CD4-positive, alpha-beta T cell treated with Interleukin-4 for 1 hour (primary cell): ENCODE measurements at places on chromosomes 11 and 22.

DNA sequence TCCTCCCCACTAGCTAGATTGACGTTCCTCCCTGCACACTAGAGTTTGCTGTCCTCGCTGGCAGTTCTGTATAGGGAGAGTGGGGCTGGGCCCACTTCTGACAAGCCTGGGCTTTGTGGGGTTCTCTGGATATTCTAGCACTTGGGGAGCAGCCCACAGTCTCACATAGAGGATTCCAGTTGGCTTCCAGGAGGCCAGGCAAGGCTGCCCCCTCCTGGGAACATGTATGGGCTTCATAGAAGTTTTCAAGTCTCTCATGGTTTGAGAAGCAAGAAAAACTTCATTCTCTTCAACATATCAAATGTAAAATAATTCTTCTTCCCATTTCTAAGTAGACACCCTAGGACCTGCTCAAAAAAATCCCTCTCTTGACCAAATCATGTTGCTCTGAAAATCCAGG, 87.5 kb downstream of the NAV2 start:
- DNase-seq: no peak

DNA sequence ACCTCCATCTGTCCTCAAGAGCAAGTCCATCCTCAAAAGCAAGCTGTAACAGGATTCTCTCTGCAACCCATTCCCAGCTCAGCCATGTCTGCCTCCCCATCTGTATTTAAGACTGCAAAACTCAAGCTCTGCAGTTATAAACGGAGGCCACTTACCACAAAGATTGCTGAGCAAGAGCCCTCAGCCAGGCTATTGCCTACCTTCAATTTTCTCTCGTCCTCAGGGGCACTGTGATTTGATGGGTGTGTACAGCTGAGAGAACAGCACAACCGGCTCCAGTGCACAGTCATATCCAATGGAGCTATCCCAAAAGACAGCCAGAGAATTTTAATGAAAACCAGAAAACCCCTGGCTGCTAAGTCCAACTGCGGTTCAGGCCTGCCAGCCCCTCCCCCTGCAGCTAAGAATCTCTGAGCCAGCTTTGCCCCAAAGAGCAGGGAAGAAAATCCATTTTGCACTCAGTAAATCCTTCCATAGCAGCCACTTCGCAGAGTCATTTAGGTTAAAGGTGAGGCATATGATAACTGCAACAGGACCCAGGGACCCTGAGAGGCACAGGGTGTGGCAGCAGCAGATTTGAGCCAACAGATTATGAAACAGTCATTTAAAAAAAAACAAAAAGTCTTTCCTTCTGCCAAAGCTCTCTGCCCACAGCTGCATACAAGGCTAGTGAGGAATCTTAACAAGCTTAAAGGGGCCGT, 37.6 kb downstream of the RAB30 start:
- DNase-seq: no peak

DNA sequence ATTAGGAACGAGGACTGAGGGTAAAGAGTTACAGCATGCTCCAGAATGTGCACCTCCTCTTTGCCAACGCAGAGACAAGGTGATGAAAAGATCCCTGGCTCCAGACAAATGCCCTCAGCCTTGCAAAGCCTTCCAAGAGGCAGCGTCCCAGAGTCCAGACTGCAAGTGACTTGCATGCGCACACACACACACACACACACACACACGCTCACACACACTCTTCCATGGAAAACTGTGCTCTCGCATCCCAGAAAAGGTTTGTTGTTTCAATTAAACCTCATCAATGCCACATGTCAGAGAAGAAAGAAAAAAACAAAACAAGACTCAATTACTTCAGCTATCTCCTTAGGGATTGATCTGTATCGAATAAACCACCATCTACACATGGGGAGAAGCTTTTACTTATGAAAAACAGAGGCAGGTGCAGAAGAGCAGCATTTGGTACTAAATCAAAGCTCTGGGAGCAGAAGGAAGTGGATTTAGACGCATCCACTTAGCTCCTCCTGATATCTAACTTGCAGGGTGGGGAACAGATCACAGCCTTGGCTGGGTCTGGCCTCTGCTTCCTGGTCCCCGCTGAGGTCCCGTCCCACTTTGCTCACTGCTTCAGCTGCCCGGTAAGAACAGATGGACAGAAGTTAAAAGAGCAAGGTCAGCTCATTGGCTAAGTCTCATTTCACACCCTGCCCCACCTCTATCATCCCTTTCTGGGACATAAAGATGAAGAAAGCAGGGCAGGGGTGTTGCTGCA, 249.8 kb upstream of the BLID start:
- no peak for DNase-seq

DNA sequence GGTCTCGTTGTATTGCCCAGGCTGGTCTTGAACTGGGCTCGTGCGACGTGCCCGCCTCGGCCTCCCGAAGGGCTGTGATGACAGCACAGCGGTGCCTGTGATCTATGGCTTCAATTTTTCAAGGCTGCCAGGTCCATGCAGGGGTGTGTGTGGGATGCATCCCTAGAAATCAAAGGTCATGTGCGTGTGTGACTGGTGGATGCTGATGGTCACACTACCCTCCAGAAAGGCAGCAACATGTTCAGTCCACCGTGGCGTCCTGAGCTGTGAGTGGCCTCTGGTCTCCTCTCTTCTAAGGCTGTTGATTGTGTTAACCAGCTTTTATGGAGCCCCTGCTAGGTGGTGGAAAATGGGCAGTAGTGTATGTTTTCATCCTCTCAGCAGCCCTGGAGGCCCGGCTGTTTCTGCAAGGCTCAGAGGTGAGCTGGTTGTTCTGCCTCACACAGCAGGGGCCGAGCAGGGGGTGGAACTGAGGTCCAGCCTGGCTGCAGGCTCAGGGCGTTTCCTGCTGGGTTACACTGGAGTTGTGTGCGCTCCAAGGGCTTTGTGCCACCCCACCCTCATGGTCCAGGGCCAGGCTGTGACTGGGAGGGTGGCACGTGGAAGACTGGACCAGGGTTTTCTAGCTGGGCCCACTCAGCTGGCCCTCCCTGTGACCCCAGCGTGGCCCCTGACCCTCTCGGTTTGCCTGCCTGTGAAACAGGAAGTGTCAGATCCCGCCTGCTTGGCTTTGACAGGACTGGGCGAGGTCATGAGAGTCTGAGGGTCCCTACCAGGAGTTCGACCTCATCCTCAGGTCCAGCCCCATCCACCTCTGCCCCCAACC, 7.7 kb downstream of the BIK start:
- DNase-seq: no peak

DNA sequence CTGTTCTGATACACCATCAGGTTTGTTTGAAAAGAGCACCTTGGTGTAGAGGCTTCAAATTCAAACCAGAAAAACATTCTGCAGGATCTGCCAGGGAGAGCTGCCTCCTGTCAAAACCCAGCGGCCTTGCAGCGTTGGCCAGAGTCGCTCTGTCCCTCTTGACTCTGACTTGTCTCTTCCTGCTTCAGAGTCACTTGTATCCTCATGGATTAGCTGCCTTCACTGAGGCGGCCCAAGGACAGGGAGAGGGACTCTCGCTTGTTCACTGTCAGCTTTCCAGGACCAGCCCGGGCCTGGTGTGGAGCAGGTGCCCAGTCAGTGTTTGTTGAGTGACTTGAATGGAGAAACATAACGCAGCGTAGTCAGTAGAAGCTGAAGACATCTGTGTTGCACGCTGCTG, 18.0 kb downstream of the TBC1D22A start:
- DNase-seq: no peak

- DNase-seq: no peak
Measured at GRCh38 chr11:117638911-117639543, 158.0 kb downstream of the DSCAML1 start.
